ENCODE measurements at places on chromosomes 11 and 22. TPM values are rescaled to one million over a fixed set of nuclear protein-coding genes. Genes with fewer than 3 reads are reported as not detected.

DNA sequence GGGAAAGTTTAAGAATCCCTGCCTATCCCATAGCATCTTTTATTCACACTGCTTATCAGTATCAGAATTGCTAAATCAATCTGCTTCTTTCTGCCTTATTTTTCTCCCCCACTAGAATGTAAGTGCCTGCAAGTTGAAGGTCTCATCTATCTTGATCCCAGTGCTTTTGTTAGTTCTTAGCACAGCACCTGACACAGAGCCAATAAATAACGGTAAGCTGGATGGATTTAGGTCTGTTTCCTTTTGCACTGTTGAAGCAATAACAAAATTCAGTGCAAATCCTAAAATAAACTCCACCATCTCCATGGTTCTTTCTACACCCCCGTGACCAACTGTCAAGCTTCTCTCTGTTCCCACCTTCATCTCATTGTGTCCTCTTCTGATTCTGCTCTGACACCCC lies 36.7 kb upstream of the CD44 start:
- no peak for DNase-seq
- H3K27ac ChIP-seq: no peak overlapping the region
- H3K36me3 ChIP-seq: no peaks in the 10 kb centered on the region

GRCh38 chr11:67522844-67523555 lies at the start of gene CABP2:
TSS of gene CABP2 (minus strand) at chr11:67523446. CDS start at chr11:67523326, 120 bp downstream.
- H3K36me3 ChIP-seq: no peaks in the 10 kb centered on the region

DNA sequence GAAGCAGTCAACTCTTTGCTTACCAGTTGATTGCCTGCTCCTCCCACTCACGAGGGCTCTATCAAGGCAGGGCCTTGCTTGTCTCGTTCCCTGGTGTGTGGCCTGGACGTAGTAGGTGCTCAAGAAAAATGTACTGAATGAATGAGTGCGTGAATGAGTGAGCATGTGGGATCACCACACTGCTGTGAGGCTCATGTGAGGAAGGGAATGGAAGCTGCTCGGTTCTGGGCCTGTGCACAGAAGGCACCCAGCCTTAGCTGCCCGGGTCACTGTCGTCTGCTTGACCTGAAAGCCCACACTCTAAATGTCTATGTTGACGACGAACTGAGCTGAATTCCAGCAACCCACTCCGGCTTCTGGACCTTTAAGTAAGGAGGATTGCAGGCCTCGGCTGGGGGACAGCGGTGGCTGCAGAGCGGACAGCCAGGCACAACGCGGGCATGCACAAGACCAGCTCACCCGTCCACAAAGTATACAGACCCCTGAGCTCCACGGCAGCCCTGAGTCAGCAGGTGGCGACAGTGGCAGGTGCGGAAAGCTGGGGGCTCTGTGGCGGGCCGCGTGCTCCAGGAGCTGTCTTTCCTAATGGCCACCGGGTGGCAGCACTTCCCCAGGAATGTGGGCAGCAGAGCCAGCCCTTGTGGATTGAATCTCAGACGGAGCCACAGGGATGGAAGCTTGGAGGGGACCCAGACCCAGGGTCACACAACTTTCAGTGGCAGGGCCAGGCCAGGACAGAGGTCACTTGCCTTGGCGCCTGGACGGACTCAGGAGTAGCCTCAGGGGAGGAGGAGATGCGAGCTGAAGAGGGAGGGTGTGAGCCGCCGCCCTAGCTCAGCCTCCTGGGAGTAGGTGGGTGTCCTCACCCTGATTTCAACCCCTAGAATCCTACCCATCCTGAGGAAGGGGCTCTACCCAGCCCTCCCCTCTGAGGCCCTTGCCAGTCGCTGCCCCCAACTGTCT lies 5.0 kb upstream of the PICK1 start:
- no peak overlapping the region for H3K27ac ChIP-seq
- no peaks in the 10 kb centered on the region for H3K36me3 ChIP-seq
- DNase-seq: peak; percentile 82
- H3K4me1 ChIP-seq: no peaks in the 10 kb centered on the region
- H3K4me3 ChIP-seq: no peak overlapping the region

DNA sequence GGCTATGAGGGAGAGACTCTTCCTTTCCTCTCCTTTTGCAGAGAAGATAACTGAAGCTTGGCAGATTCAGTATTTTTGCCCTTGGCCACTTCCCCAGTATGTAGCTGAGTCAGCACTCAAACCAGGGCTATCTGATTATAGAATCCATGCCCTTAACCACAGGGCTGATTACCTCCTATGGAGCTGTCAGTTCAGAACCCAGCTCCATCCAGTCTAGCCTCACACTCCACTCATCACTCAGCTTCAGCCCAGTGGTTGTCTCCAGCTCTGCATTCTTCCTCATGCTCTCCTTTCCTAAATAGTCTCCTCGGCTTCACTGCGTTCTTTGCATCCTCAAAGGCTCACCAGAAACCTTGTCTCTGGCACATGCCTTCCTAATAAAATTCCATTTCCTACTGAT lies 151.6 kb upstream of the BLID start:
- no peak overlapping the region for H3K27ac ChIP-seq
- H3K4me3 ChIP-seq: no peak overlapping the region
- no peak for DNase-seq
- H3K4me1 ChIP-seq: no peaks in the 10 kb centered on the region
- H3K27me3 ChIP-seq: no peaks in the 10 kb centered on the region

GRCh38 chr11:19813158-19813879 lies 100.7 kb downstream of the NAV2 start:
- H3K36me3 ChIP-seq: no peaks in the 10 kb centered on the region
- H3K4me1 ChIP-seq: peaks cover 18% of the 10 kb centered on the region
- no peak overlapping the region for H3K27ac ChIP-seq
- H3K27me3 ChIP-seq: no peaks in the 10 kb centered on the region
- no peak overlapping the region for H3K4me3 ChIP-seq

GRCh38 chr11:43952401-43953342 lies 10.2 kb downstream of the C11orf96 start:
- no peak overlapping the region for H3K4me3 ChIP-seq
- no peaks in the 10 kb centered on the region for H3K27me3 ChIP-seq
- DNase-seq: no peak
- no peaks in the 10 kb centered on the region for H3K4me1 ChIP-seq

DNA sequence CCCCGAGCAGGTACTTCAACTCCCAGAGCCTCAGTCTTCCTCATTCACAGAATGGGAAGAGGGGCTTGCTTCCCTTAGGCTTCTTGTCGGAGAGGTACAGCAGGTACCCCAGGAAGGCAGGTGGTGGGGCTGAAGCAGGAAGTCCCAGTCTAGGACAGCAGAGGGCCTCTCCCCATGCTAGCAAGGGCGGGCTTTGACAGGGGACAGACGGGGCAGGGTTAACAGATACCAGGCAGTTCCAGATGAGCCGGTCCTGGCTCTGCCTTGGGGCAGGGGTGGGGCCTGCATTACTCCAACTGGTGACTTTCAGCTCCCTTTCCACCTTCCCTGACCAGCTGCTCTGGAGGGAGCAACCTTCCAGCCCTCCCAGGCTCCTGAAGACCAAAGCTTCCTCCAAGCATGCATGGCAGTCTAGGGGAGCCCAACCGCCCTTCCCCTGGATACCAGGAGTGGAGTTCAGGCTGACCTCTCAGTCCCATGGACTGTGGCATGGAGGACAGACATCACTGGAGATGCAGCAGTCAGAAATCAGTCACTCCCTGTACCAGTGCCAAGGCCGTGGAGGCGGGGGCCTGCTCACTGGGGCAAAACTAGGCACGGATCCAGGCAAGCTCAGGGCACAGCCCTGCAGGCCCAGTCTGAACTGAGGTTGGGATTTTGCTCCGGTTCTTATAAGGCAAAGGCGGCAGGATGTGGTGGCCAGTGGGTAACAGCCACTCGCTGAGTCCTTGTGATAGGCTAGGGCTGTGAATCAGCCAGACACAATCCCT lies 60.5 kb downstream of the NAT10 start:
- H3K4me3 ChIP-seq: no peak overlapping the region
- no peaks in the 10 kb centered on the region for H3K36me3 ChIP-seq

GRCh38 chr11:126339073-126339862 lies 16.2 kb upstream of the ST3GAL4 start:
- H3K4me3 ChIP-seq: no peak overlapping the region
- no peaks in the 10 kb centered on the region for H3K36me3 ChIP-seq
- H3K27me3 ChIP-seq: no peaks in the 10 kb centered on the region
- H3K27ac ChIP-seq: no peak overlapping the region
- no peak for DNase-seq

DNA sequence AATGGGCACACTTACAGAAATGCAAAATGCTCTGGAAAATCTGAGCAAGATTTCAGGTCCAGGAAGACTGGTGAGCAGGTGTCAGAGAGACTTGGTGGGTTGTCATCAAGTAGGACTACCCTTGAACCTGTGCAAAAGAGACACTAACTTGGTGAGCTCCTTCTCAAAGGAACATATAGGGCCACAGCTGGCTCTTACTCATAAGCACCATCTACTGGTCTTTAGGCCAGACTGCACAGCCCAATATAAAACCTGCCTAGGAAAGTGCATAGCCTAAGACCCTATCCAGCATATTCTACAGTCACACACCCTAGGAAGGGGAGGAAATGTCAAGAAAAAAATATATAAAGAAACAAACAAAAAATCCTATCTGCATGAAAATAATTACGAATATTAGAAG lies 18.2 kb upstream of the OR10W1 start:
- no peaks in the 10 kb centered on the region for H3K36me3 ChIP-seq
- no peak for DNase-seq
- no peaks in the 10 kb centered on the region for H3K4me1 ChIP-seq
- no peaks in the 10 kb centered on the region for H3K27me3 ChIP-seq
- H3K4me3 ChIP-seq: no peak overlapping the region

GRCh38 chr11:9379041-9379440 lies 5.4 kb upstream of the IPO7 start:
- no peaks in the 10 kb centered on the region for H3K27me3 ChIP-seq
- H3K36me3 ChIP-seq: no peaks in the 10 kb centered on the region
- H3K4me3 ChIP-seq: no peak overlapping the region
- no peak for DNase-seq
- H3K4me1 ChIP-seq: no peaks in the 10 kb centered on the region
- H3K27ac ChIP-seq: no peak overlapping the region

DNA sequence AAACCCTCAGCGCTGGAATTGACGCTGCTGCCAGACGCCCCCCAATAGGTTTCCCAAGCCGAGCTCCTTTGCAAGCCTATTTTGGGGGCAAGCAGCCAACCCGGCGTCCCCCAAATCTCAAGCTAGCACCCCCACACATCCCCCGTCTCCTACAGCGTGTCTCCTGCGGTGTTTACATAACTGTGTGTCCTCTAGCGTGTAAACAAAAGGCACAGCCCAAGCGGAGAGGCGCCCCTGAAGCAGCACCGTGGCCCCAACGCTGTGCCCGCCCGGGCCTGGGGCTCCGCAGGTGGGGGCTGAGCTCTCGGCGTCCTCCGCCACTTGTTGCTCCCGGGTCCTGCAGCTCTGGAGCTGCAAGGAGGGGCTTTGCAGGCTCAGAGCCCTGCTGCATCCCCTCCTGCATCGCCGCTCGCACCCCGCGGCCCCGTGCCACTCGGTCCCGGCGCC lies 1.6 kb downstream of the CADM1 start:
- no peaks in the 10 kb centered on the region for H3K27me3 ChIP-seq
- H3K36me3 ChIP-seq: no peaks in the 10 kb centered on the region
- H3K27ac ChIP-seq: peak overlapping the region; percentile 79
- DNase-seq: no peak

GRCh38 chr11:104467404-104467803 lies 303.5 kb upstream of the PDGFD start:
- H3K36me3 ChIP-seq: no peaks in the 10 kb centered on the region
- no peaks in the 10 kb centered on the region for H3K27me3 ChIP-seq
- no peaks in the 10 kb centered on the region for H3K4me1 ChIP-seq

DNA sequence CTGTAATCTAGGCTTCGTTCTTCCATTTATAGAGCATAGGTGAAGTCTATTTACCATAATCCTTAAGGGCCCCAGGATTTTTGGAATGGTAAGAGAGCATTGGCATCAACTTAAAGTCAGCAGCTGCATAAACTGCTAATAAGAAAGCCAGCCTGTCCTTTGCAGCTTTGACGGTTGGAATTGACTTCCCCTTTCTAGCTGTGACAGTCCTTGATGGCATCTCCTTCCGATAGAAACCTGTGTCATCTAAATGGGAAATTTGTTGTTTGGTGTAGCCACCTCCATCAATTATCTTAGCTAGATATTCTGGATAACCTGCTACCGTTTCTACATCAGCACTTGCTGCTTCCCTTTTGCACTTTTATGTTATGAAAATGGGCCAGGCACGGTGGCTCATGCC lies 58.0 kb upstream of the GLYATL1B start:
- no peak for DNase-seq
- H3K4me1 ChIP-seq: no peaks in the 10 kb centered on the region
- no peaks in the 10 kb centered on the region for H3K36me3 ChIP-seq
- H3K27me3 ChIP-seq: no peaks in the 10 kb centered on the region
- no peak overlapping the region for H3K27ac ChIP-seq

DNA sequence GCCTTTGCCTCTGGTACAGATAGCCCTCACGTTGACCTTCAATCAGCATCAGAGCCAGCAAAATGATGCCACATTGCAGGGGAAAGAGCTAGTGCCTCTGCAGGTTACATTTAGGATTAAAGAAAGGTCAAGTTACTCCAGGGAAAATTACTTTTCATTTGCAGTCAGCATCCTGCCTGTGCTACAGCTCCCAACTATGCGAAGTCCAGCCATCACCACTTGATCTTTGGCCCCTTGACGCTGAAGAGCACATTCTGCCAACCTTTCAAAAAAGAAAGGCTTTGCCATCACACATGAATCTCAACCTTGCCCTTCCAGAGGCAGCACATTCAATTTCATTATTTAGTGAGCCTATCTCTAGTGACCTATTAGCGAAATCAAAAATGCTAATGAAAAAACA lies 11.3 kb downstream of the FJX1 start:
- no peak overlapping the region for H3K27ac ChIP-seq
- no peaks in the 10 kb centered on the region for H3K4me1 ChIP-seq
- H3K36me3 ChIP-seq: no peaks in the 10 kb centered on the region

DNA sequence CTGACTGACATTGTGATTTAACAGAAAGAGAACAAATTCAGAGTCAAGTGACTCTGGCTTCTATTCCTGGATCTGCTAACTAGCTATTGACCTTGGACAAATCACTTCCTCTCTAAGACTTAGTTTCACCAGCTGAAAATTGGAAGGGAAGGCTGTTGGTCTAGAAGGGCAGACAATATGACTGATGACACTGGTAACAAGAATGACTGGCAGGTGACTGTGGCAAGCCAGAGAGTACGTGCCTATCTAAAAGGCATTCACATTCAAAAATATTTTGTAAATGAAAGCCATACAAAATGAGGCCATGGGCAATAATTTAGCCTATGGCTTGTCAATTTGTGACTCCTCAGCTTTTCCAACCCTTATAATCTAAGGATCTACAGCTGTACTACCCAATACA lies 23.5 kb downstream of the SERGEF start:
- no peaks in the 10 kb centered on the region for H3K4me1 ChIP-seq
- no peaks in the 10 kb centered on the region for H3K27me3 ChIP-seq
- DNase-seq: no peak
- no peak overlapping the region for H3K27ac ChIP-seq

GRCh38 chr11:112844517-112844916 lies 116.7 kb upstream of the NCAM1 start:
- H3K36me3 ChIP-seq: no peaks in the 10 kb centered on the region
- DNase-seq: no peak
- no peaks in the 10 kb centered on the region for H3K27me3 ChIP-seq
- H3K27ac ChIP-seq: no peak overlapping the region

- no peak overlapping the region for H3K27ac ChIP-seq
- DNase-seq: no peak
- H3K27me3 ChIP-seq: no peaks in the 10 kb centered on the region
- H3K36me3 ChIP-seq: no peaks in the 10 kb centered on the region
- no peaks in the 10 kb centered on the region for H3K4me1 ChIP-seq
Observed at GRCh38 chr22:43457002-43457401, 45.2 kb downstream of the MPPED1 start.

The LINC01488 gene
- 0.63 TPM for total RNA-seq

The GTPBP1 gene
- 17.0 TPM for total RNA-seq

The OR8D1 gene
- not detected for total RNA-seq

The OR52I1 gene
- not detected for total RNA-seq

The OR10D3 gene
- total RNA-seq: not detected

The OR51G2 gene
- not detected for total RNA-seq

The DNAL4 gene
- 6.2 TPM for total RNA-seq

All from right lobe of liver (tissue), 6 donors.